KG1 (cell line): ENCODE measurements at places on chromosomes 13 and 19.
A peak's percentile ranks its signal among the peaks of the same experiment; 100 is the strongest.

GRCh38 chr19:38640368-38640767 lies 7.1 kb upstream of the ACTN4 start:
- DNase-seq, result no peak

GRCh38 chr19:41376998-41377365 lies 649 bp downstream of the TMEM91 start:
- no peak for DNase-seq

DNA sequence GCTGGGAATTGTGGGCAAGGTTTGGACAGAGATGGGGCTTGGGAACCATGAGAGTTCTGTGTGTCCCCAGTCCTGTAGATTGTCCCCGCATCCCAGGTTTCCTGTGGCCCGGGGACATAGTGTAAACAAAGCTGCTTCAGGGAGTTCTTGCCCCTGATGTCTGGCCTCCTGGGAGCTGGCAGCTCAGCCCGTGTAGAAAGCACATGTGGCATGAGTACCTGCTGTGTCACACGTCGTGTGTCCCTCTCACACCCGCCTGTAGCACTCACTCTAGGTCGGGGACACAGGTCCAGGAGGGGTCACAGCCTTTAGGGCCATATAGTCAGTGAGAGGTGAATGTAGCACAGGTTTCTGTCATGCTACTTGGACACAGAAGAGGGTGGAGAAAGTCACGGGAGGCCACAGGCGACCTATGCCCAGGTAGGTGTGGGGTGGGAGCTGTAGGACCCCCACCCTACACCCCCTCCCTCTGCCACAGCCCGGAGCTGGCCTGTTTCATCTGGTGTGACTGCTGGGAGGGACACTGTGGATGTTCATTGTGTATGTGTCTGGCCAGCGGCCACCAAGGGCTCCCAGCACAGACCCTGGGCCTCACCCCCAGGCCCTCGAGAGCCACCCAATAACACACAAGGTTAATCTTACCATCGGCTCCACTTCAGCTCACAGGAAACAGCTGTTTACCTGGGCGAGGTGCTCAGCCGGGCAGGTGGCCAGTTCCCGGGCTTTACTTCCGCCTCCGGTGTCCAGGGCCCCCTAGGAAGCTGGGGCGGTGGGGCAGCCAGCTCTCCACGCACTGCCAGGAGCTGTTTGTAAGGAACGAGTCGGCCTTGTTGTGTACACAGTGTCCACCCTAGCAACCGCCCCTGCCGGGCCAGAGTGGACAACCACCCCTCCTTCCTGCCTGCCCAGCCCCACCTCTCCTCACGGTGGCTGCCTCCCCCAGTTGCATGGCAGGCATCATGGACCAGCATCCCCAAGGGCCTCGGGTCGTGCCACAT lies 49.7 kb downstream of the COMP start:
- DNase-seq, result no peak

DNA sequence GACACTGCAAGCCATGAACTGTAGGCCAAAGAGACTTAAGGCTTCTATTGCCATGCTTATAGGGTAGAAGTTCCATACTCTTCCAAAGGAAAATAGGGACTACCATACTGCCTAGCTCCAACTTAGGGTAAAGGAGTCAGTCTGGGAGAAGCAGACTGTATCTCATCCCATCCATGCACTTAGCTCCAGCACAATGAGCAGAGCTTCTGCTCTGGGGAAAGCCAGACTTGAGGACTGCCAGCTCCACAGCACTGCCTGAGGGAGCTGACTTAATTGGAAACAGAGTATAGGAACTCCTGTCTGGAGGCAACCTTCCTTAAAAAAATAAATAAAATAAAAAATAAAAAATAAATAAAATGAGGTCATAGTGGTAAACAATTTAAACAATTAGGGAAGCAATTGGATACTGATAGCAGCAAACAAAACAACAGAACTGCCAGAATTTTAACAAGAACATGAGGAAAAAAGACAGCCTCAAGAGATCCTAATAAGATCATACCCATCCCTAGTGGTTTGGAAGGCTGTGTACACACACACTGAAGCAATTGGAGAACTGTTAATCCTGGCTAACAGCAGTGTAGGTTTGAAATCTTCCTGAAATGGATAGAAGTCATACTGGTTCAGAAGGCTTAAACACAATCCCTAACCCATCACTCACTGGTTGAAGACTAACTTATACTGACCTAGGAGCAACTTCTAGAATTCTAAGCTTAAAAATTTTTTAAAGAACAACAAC lies 550.1 kb downstream of the TBC1D4 start:
- DNase-seq, result no peak

GRCh38 chr13:110756219-110756631 lies 42.7 kb downstream of the ING1 start:
- DNase-seq, result no peak

DNA sequence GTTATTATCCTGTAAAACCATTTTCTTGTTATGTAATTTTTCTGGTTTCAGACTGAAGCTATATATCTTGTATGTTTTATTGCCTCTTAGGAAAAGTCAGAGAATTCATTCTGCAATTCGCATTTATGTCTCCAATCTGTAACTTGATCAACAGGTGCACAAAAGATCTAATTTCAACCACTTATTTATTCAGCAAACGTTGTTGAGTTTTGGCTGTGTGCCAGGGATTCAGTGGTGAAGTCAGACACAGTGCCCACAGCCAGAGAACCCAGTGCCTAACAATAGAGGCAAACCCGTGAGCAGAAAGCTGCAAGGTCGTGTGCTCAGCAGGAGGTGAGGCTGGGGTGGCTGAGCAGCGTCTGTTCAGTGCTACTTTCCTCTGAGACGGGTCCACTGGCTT lies 119.5 kb upstream of the MCF2L start:
- DNase-seq, result no peak

DNA sequence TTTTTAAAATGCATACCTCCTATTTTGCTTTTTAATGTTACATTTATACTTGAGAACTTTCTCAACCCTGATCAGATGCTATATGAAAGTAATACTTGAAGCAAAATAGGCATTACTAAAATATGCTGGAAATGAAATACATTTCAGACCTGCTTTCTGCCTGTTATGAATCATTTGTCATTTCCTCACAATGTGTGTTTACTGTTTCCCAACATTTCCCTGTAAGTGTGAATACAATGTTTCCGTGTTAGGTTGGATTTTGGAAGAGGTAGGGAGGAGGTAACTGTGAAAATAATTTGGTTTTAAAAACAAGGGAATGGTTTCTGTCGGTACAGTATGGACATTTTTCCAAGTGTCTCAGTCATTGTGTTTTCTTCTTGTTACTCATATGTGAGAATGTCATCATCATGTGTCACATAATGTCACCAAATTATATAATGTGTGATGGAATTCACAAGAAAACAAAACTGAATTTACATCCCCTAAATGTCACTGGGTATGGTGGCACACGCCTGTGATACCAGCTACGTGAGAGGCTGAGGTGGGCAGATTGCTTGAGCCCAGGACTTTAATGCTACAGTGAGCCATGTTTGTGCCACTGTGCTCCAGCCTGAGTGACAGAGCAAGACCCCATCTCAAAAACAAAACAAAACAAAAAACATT lies 43.0 kb downstream of the ZAR1L start:
- no peak for DNase-seq

GRCh38 chr19:35425682-35426081 lies 22.4 kb upstream of the FFAR2 start:
- DNase-seq, result no peak

GRCh38 chr19:10226021-10226375 lies 5.1 kb downstream of the S1PR2 start:
- no peak for DNase-seq

GRCh38 chr13:32497589-32497988 lies 41.0 kb downstream of the N4BP2L2 start:
- DNase-seq, result no peak

- DNase-seq, result no peak
Observed at GRCh38 chr19:50921426-50922316, 10.5 kb upstream of the KLK4 start.

GRCh38 chr19:49335071-49335783 lies at the start of gene CD37:
Gene CD37, plus strand, starts transcription at chr19:49335406. Its CDS starts 135 bp downstream, at chr19:49335541.
- peak; percentile 65 for DNase-seq

- DNase-seq, result no peak
Observed at GRCh38 chr19:39166571-39167391, 30.0 kb upstream of the NCCRP1 start.

- no peak for DNase-seq
Observed at GRCh38 chr19:42165146-42165545, 32.9 kb upstream of the POU2F2 start.

- no peak for DNase-seq
Observed at GRCh38 chr19:51127032-51127431, 2.3 kb downstream of the SIGLEC9 start.

DNA sequence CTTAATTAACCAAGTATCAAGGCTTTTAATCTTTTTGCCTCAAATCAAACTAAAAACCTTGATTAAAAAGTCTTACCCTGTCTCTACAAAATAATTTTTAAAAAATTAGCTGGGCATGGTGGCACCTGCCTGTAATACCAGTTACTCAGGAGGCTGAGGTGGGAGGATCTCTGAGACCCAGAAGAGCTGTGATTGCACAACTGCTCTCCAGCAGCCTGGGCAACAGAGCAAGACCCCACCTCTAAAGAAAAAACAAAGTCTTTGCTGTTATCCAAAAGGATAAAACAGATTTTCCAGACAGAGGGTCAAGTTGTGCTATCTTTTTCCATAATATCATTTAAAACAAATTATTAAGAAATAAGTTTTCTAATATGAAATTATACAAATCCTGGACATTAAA lies 26.8 kb upstream of the CEBPG start:
- DNase-seq, result no peak

DNA sequence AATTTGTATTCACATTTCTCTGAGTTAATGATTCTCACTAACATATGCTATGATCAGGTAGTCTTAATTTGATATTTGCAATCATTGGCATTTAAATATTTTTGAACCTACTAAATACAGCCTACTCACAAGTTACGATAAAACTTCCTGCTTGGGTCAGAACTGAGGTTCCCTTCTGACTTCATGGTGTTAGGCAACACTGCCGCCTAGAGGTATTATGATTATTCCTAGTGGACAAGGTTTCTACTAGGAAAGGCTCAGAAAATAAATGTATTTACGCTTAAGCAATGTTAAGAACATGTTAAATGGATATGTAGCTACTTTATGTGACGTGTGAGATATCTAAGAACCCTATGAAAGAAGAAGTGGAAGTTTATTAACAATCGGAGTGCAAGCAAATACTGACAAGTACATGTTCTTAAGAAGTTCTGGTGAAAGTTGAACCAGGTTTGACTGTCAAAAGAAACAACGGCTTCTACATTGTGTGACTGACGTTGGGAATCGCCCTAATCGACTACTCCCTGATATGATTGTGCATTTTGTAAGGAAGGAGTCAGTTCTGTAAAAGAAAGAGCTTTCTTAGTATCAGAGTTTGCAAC lies 1395.8 kb downstream of the SLITRK5 start:
- peak; percentile 78 for DNase-seq

- DNase-seq, result no peak
Observed at GRCh38 chr13:114211446-114212157, 23.1 kb upstream of the CDC16 start.

- no peak for DNase-seq
Observed at GRCh38 chr19:29517412-29517811, 8.4 kb upstream of the VSTM2B start.

DNA sequence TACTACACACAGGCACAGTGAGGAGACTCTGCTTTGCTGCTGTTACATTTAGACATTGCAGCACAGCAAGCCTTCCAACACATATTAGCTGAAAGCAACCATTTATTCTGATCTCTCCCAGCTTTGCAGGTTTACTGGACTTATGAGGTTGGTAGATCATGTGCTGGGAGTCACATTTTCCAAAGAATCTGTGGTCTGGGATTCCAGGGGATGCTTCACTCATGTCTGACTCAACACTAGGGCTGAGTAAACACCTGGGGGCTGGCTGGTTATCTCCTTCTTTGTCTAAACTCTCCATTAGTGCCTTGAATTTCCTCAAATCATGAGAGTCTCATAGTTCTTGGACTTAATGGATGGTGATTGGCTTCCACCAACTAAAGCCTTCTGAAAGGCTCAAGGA lies 5.4 kb upstream of the LGALS13 start:
- no peak for DNase-seq

- DNase-seq, result peak; percentile 40
Observed at GRCh38 chr19:2478278-2478755, 2.4 kb downstream of the GADD45B start.

- no peak for DNase-seq
Observed at GRCh38 chr19:3880471-3881271, at the start of gene ATCAY. Gene ATCAY, plus strand, starts transcription at chr19:3880685. Its CDS starts 5,083 bp downstream, at chr19:3885768.

- DNase-seq, result no peak
Observed at GRCh38 chr13:20332361-20333096, 100.4 kb upstream of the GJB6 start.

DNA sequence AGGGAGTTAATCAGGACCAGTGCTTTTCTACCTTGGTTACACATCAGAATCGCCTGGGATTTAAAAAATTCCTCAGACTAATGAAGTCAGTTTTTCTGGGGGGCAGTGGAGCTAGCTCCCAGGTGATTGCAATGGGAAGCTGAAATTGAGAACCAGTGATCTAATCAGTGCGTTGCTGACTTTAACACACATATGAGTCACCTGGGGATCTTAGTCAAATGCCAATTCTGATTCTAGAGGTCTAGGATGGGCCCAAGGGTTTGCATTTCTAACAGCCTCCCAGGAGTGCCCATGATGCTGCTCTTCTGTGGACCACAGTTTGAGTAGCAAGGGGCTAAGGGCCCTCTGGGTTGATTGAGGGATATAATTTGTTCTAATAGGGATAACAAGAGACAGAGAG lies 54.5 kb downstream of the KL start:
- no peak for DNase-seq

GRCh38 chr19:13890136-13890535 lies 13.2 kb downstream of the NANOS3 start:
- DNase-seq, result no peak

DNA sequence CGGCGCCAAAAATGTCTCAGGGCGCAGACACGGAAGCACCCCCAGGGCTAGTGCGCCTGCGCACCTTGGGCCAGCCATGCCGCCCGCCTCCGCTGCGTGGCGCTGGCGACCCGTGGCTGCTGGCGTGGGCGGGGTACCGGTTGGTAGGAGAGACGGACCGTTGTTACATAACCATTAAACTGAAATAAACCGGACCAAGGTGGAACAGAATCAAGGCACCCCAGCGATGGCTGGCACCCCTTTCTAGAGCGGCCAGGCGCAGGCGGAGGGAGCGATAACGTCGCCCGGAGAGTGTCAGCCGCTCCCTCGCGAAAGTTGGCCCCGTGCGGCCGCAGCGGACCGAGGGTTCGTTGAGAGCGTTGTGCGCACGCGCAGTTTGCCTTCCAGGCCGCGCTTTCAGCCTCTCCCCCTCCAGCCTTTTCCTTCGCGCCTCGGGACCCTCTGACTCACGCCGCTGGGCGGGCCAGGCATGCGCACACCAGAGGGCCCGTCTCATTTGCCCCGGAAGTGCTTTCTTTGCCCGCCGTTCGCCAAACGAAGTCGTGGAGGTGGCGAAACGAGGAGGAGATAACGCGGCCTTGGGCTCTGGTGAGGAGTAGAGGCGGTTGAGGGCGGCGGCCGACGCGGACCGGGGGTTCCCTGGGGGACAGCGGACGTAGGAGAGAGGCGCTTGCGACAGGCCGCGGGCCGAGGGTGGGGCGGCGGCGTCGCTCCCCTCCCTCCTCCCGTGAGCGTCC lies at the start of the genes PLEKHJ1 and SF3A2:
Gene PLEKHJ1 (minus strand): TSS at position 16 of the 737 bp plus-strand sequence. CDS start 81 bp downstream, outside the sequence.
Gene SF3A2 (plus strand): TSS at position 511 of the 737 bp plus-strand sequence. CDS start 6,595 bp downstream, outside the sequence.
- peak; percentile 97 for DNase-seq

GRCh38 chr19:39539165-39539517 lies 820 bp downstream of the EID2 start:
- DNase-seq, result no peak

GRCh38 chr13:36108342-36108741 lies 22.8 kb downstream of the DCLK1 start:
- no peak for DNase-seq
